ENCODE measurements at places on chromosomes 2 and 18.

- DNase-seq: no peak
Observed at GRCh38 chr2:120029672-120030640, 17.1 kb downstream of the EPB41L5 start.

GRCh38 chr18:74819433-74820059 lies 221.9 kb downstream of the ZNF407 start:
- no peak for DNase-seq

GRCh38 chr2:201483342-201483741 lies 31.8 kb downstream of the STRADB start:
- DNase-seq: no peak

- DNase-seq: no peak
Observed at GRCh38 chr2:60555783-60556139, 2.3 kb upstream of the BCL11A start.

DNA sequence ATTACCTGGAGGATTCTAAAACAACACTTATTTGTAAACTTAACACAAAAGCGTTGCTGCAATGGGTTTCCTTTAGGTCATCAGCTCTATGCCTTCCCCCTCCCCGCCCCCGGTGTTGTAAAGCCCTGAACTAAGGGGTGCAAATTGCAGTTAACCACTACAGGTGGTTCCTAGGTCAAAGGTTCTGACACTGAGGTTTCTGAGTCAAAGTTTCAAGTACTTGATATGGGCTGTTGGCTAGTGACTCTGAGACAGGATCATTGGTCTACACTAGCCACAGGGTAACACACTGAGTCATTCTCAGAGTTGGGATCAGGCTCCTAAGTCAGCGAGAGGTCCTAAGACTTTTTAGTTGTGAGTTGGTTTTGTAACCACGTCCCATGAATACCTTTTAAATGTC lies 15.4 kb downstream of the IL1B start:
- no peak for DNase-seq

DNA sequence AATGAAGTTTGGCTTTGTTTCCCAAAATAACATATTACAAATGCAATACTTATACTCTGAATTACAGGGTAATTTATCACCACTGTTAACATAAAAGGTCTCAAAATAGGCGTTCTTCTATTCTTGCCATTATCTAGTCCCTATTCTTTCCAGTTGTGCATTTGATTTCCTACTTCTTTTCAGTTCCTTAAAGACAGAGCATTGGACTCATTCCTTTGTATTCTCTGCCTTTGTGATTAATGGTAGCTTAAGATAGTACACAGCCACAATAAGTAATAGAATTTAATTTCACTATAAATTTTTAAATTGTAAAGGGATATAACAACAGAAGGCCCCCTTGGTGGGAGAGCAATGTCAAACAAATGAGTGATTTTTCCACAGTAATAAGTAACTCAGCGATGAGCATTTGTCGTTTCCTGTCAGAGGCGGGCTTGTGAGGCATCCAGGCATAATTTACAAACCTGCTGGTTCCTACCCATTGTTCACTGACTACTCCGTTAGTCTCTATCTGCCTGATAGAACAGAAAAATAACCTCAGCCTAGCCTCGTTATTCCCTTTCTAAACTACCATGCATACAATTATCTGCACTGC lies 456.6 kb upstream of the REG3G start:
- no peak for DNase-seq

DNA sequence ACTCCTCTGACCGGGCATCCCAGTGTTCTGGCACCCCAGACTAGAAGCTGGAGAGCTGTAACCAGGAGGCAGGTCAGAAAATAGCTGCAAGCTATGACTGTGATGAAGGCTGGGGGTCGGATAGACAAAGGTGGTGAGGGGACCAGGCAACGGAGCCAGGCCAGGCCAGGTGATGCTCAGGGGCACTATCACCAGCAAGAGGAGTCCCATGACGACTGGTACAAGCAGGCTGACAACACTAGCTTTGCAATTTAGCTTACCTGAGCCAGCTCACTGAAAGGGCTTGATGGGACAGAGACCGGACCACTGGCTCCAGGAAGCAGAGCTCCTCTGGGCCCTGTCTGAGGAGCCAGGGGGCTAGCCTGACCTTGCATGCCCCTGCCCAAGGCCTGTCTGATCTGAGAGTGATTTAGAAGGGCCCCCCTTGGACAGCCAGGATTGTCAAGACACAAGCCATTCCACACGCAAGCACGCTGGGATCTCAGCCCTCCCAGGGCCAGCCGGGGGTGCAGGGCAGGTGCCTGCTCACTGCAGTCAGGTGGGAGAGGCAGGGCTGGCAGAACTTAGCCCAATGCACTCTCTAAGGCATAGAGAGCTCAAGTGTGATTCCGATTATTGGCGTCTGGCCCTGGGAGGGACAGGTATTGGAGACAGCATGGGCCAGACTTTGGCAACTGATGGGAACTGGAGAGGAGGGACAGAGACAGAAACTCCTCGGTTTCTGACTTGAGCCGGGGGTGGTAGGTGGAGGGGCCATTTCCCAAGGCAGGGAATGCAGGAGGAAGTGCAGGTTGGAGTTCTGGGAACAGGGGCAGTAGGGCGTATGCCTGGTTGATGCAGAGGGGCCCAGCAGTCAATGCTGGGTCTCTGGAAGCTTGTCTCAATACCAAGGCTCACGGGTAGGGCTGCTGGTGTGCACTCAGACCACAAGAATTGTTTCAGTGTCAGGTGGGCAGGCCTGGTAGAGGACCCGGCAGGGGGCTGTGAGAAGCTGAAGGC lies 47.7 kb downstream of the MYO7B start:
- DNase-seq: no peak

DNA sequence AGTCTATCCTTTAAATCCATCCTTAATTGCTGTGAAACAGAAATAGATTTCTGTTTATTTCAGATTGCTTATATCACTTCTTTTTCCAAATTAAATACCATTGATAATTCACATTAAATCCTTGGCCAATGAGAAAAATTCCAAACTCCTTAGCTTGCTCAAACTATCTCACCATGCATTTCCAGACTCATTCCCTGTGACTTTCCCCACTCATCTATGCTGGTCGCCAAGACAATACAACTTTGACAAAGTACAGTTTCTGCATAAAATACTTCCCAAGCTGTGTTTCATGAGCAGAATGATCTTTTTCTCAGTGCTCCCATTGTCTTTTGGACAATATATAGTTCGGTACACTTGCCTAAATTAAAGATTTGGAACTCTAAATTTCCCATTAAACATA lies 575.6 kb downstream of the CPS1 start:
- DNase-seq: no peak

- DNase-seq: no peak
Observed at GRCh38 chr2:48941908-48942307, 186.4 kb upstream of the LHCGR start.

GRCh38 chr2:222049946-222050345 lies 248.9 kb downstream of the PAX3 start:
- no peak for DNase-seq

DNA sequence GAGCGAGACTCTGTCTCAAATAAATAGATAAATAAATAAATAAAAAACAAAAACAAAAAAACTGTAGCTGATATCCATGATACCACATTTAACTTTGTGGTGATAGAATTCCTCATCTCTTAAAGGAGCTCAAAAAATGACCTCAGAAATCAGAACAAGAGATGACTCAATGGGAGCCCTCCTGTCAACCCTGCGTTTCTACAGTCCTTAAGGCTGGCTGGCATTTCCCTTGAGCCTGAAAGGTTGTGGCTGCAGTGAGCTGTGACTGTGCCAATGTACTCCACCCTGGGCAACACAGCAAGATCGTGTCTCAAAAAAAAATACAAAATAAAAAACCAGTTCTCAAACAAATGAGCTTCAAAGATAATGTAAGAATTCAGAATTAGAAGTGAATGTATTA lies 40.4 kb downstream of the CHST9 start:
- no peak for DNase-seq

DNA sequence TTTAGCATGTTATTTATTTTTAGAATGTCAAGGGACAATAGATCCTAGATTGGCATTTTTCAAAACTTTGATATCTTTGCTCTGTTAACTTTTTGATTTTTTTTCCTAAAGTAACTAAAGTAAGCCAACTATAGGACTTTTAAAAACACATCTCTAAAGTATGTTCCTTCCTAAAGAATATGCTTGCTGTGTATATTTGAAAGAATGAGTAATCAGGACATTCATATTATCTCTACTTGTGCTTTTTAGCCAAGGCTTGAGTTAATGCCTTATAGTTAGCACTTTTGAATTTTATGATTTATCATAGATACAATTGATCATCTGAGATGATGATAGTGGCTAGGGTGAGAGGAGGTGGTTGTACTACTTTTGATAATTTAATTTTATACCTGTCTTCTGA lies 93.6 kb downstream of the BABAM2 start:
- DNase-seq: no peak

GRCh38 chr2:86195808-86196387 lies 636 bp upstream of the IMMT start:
- DNase-seq: no peak

- DNase-seq: no peak
Observed at GRCh38 chr2:106122157-106122556, 71.9 kb downstream of the UXS1 start.

DNA sequence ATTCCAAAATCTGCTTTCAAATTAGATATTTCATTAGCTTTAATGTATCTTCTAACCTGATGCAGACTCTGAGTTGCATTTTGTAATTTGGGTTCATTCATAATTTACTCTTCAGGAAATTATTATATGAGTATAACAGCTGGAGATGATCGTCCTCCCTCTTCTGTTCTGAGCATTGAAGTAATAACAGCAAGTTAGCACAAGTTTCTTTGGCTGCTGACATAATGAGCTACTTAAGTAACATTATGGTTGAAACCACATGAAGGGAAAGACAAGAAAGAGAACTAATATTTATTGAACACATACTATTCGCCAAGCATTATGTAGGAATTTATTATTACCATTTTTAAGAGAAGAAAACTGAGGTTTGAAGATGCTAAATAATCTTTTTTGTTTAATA lies 75.1 kb downstream of the CPO start:
- DNase-seq: no peak

DNA sequence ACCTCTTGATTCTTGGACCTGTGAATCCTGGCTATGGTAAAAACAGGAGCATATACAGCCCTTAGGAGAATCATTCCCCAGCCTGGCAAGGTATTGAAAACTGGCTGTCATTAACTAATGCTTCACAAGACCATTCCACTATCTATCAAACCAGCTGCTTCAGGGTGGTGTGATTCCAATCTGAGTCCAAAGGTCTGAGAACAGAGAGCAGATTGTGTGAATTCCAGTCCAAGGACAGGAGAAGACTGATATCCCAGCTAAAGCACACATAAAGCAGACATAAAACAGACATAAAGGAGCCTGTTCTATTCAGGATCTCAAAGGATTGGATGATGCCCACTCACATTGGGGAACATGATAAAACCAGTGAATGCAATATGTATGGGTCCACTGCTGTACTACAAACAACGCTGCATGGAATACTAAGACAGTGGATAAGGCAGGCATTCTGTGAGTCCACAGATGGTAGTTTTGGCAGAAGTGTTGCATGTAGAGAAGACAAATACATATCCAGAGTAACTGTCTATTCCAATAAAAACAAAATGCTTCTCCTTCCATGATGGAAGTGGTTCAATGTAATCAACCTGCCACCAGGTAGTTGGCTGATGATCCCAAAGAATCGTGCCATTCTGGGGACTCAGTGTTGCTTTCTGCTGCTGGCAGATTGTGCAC lies 363.9 kb downstream of the KCNJ3 start:
- no peak for DNase-seq

- no peak for DNase-seq
Observed at GRCh38 chr2:180698668-180699067, 281.7 kb upstream of the UBE2E3 start.

DNA sequence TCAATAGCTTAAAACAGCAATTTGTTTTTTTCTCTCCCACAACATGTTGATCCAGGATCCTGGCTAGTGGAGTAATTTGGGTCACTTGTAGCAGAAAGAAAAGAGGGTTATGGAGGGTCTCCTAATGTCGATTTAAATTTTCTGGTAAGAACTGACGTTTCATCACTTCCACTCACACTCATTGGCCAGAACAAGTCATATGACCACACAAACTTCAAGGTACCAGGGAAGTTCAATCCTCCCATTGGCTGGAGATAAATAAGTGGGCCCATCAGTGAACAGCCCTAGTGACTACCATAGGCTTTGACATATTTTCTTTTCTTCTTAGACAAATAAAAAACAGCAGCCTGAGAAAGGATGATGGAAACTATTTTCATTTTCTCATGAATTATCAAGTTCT lies 8.3 kb upstream of the TMEM131 start:
- DNase-seq: no peak

DNA sequence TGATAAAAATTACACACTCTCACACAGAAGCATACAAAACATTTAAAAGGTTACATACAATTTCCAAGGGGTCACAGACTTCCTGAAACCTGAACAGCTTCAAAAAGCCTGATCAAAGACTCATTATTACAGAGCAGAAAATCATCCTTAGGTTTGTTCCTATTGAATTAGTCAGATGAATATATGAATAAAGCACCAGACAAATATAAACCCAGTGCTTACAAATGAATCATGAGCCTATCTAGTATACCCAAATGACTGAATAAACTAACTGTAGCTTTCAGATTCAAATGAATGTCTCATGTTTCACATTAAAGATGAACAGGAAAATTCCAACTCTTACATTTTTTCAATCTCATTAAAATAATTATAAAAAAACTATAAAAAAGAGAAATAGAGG lies 550.3 kb downstream of the SUCLG1 start:
- DNase-seq: no peak

- no peak for DNase-seq
Observed at GRCh38 chr2:201642086-201642578, 1.2 kb downstream of the TMEM237 start.

DNA sequence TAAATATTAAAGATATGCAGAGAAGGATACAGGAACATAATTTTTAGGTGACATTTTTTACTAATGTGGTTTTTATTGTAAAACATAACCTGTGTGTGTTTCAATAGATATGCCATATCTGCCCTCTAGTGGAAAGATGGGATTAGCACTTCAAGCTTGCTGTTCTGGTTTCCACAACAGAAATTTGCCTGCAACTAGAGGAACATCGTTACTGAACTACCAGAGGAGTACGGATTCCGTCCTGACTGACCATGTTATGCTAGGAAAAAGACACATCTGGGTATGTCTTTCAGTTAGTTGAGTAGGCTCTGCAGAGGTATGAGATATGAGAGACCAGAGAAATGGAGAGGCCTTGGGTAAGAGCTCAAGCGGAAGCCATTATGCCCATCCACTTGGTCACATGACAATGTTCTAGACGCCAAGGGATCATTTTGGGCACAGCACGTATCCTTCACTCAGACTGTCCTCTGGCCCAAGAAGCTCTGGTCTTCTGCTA lies 104.9 kb downstream of the MBD2 start:
- no peak for DNase-seq

DNA sequence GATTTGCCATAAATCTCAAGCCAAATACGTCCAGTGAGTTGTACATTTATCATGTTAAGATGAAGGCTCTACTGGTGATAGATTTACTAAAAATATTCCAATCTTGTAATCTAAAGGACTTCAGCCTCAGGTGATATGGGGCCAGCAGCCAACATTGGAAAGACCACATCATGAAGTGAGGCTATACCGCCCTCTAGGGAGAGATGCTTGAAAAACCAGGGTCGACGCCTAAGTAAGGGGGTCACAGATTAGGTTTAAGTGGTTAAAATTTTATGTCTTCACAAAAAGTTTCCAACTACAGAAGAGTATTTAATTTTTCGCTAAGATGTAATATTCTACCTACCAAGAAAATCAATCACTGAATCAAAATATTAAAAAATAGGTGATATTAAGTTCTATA lies 33.3 kb downstream of the DOCK10 start:
- no peak for DNase-seq

Measured in stimulated activated CD4-positive, alpha-beta T cell treated with anti-CD3 and anti-CD28 coated beads, Interleukin-4, amount 100 ng/mL, for 1 hour (primary cell).